ENCODE measurements at places on chromosomes 12 and 14.

- DNase-seq = no peak
Measured at GRCh38 chr14:93648440-93649168, 139.7 kb downstream of the PRIMA1 start.

GRCh38 chr12:21438643-21439042 is 1.2 kb downstream of the PYROXD1 start:
- DNase-seq = no peak

GRCh38 chr12:14567351-14568162 is at the start of gene PLBD1:
PLBD1 (minus strand) TSS chr12:14567883; CDS start chr12:14567696, 187 bp downstream.
- no peak for DNase-seq

DNA sequence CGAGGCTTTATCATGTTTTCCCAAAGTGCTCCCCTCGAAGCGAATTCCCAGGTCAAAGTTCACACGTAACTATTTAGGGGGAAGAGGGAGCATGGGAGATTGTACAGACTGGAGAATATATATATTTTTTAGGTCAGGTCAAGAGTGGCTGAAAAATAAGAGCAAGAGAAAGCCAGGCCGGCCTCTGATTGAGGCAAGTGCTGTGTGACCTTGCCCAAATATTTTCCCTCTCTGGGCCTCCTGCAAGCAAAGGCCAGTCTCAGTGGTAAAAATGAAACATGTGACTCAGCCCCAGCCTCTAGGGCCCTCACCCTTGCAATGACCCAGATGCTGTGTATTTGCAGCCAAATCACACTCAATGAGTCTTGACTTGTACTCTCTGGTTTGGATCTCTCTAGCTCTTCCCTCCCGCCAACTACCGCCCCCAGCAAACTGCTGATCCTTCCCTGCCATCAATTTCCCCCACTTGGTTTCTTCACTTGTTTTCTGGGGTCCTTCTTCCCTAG is 34.1 kb downstream of the SMUG1 start:
- no peak for DNase-seq

DNA sequence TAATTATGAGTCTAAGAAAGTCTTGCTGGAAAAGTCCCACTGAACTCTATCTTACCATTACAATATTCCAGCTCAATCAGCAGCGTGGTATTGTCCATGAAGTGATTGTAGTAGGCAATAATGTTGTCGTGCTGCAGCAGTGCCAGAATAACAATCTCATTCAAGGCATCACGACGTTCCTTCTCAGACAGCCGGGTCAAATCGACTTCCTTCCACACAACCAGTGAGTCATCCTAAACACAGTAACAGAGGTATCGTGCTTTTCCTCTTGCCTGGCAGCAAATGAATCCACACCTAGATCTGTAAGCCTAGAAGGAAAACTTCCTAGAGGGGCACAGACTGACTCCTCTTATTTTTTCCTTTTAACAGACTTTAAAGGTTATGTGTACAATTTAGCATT is 2.9 kb downstream of the NEK9 start:
- DNase-seq = no peak

DNA sequence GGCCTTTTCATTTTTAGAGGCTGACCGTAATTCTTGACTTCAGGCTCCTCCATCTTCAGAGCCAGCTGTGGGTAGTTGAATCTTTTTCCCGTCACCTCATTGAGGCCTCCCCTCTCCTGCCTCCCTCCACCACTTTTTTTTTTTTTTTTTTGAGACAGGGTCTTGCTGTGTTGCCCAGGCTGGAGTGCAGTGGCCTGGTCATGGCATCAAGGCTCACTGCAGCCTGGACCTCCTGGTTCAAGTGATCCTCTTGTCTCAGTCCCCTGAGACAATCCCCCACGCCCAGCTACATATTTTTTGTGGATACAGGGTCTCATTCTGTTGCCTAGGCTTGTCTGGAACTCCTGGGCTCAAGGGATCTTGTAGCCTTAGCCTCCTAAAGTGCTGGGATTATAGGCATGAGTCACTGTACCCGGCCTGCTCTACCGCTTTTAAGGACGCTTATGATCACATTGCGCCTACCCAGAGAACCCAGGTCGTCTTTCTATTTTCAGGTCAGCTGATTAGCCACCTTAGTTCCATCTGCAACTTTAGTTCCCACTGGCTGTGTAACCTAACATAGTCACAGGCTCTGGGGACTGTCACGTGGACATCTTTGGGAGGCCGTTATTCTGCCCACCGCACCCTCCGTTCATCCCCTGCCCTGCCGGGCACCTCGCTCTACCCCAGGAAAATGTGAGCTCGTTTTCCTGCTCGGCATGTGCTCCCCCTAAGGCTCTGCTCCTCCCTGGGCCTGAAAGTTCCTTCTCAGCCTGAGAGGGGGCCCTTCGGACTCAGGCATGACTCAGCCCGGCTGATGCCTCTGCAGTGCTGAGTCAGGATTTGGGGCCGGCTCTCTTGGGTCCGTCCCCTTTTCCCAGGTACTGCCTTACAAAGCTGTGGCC is 13.4 kb downstream of the TNFAIP2 start:
- DNase-seq = no peak

DNA sequence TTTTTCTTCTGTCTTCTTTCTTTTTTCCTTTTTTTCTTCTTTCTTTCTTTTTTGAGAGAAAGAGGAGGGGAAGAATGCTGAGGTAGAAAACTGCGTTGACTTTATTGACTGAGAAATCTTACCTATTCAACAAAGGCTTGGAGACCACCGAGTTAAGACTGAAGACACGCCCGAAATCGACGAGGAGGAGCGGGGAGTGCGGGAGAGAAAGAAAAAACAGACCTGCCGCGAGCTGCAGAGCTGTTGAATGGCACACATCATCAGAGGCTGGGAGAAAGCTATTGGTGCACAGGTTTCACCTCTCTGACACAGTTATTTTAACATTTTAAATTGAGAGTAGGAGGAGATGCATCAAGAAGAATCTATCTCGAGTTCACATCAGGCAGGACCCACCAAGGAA is 5.1 kb downstream of the ASCL1 start:
- DNase-seq = no peak

DNA sequence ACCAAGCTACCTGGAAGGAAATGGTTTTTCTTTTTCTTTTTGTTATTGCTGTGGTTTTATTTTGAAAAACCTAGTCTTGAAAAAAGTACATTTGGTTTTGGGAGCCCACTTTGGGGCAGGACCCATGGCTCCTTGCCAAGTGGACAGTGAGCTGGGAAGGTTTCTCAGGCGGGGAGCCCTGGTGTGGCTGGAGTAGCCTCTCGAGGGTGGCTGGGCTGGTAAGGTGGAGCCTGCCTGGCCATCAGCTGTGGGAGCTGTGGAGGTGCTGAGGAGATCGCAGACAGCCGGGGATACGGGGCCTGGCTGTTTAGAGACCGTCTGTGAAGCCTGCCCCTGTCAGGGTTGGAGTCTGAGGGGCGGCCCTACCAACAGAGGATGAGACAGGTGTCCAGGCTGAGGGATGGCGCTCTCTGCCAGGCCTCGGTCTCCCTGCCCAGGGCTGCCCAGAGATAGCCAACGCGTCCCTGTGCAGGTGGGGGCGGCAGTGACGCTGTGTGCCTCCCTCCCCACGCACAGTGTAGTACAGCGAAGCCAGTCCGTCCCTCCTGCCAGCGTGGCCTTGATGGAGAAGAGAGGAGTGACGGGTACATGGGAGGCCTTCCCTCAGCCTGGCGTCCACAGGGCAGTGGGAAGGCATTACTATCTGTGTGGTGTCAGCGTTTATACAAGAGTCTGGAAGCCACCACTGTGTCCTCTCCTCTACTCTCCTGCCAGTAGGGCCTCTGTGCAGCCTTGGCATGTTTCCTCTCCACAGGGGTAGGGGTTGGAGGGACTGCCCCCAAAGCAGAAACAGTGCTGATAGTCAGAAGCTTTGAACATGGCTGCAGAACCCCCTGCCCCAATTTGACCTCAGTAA is 5.9 kb downstream of the RIN3 start:
- no peak for DNase-seq

- DNase-seq = no peak
Measured at GRCh38 chr12:121983536-121984210, 38.0 kb upstream of the BCL7A start.

DNA sequence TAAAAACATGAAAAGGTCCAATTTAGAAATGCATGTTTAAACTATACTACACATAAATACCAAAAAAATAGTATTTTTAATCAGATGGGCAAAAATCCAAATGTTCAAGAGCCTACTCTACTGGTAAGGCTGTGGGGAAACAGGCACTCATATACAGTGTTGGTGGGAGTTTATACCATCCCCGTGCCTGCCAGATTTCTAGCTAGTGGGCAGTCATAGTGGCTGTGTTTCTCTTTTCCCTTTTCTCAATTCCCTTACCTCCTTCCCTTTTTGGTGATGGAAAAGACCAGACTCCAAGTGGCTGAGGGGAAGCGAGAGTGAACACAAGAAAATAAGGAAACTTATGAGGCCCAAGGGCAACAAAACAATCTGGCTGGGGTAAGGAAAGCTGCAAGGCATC is 14.7 kb downstream of the ZNF641 start:
- no peak for DNase-seq

DNA sequence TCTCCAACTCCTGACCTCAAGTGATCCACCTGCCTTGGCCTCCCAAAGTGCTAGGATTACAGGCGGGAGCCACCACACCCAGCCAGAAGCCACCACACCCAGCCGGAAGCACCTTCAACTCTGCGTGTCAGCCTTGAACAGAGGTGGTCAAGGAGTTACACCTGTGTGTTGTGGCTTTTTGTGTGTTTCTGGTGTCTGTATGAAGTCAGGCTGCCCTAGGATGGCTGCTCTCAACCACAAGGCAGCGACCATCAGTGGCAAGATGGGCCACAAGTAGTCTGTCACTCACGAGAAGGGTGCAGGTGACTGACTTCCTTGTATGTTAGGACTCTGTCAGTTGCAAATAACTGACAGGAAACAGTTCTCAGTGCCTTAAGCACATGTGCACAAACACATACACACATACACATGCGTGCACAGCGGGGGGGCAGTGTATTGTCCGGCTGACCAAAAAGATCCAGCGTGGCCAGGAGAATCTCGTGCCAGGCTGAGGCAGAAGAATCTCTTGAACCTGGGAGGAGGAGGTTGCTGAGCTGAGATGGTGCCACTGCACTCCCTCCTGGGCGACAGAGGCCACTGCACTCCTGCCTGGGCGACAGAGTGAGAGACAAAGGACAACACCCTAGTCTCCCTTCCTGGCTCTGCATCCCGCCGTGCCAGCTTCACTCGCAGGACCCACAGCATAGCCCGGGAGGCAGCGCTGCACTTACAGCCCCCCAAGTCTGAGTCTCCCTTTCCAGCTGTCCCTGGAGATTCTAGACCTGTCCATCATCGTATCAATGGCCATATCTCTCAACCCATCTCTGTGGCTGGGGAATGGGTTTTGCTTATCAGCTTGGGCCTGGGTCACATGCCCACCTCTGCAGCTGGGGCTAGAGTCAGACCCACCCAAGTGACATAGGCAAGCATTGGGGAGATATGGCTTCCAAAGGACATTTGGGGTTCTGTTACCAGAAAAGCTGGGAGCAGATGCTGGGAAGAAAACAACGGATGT is 13.7 kb downstream of the P2RX4 start:
- no peak for DNase-seq

GRCh38 chr14:87960013-87960787 is 32.8 kb downstream of the GALC start:
- no peak for DNase-seq

DNA sequence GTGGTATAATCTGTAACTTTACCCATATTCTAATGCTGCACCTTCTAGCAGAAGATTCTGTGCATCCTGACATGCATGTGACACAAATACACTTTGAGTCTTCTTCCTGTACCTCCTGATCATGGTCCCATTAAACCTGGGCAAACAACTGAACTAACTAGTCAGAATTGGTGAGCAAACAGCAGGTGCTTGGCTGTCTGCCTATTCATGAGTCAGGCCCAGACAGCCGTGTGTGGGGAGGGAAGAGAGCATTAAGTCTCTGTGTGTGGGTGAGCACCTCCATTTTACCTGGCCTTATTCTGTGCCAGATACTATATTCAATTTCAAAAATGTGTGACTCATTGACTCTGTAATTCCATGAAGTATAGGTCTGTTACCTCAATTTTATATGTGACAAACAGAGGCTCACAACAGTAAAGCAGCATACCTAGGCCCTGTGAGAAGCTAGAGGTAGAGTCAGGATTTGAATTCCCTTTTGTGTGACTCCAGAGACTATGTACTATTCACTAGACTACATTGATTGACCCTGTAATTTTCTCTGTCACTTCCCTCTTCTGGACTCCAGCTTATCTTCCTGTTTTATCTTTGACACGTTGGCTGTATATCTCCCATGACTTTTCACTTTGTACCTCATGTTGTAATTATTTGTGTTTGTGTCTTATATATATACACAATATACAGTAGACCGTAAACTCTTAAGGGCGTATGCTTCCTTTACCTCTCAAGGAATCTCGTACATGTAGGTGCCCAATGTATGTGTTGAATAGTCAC is 32.2 kb downstream of the SUSD6 start:
- peak; percentile 79 for DNase-seq

DNA sequence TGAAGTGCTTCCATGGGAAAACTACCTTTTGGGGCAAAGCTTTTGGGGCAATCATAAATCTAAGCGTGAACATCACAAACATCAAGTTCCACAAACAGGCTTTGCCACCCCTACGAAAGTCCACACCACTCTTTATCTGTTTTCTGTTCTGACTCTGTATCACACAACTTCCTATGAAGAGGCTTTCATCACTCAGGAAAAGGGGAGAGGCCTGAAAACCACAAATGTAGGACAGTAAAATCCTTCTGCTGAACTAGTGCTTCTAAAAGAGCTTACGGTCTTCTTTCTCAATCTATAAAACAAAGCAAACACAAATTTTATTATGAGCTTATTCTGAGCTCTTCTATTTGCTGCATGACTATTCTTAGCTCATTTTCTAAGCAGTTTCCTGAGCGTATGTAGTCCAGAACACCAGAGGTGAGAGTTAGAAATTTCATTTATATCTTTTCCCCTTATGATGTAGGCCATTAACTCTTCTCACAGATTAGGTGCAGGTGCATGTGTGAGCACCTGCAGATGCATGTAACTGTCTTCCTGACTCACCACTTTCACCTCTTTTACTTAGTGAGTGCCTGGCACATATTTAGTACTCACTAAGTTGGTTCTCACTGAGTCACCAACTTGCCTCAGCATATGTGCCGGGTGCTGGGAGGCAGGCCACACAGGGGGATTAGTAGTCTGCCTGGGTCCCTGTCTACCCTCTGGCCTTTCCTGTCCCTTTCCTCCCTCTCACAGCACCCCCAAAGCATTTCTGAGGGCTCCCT is 32.9 kb upstream of the SYCP3 start:
- DNase-seq = no peak

GRCh38 chr14:90483571-90483974 is 86.7 kb downstream of the CALM1 start:
- DNase-seq = peak; percentile 54

DNA sequence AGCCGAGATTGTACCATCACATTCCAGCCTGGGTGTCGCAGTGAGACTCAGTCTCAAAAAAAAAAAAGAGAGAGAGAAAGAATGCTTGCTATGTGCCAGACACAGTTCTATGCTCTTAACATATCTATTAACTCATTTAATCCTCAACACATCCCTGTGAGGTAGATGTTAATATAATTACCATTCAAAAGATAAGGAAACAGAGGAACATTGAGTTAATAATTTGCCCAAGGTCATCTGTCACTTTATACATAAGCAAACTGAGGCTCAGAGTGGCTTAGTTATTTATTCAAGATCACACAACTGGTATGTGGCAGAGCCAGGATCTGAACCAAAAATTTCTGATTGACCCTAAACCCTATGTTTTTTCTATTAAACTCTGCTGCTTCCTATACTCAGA is 116.1 kb upstream of the BCAT1 start:
- DNase-seq = no peak

Data from NCI-H2029 (cell line).